ENCODE measurements at places on chromosomes 6 and 20.

DNA sequence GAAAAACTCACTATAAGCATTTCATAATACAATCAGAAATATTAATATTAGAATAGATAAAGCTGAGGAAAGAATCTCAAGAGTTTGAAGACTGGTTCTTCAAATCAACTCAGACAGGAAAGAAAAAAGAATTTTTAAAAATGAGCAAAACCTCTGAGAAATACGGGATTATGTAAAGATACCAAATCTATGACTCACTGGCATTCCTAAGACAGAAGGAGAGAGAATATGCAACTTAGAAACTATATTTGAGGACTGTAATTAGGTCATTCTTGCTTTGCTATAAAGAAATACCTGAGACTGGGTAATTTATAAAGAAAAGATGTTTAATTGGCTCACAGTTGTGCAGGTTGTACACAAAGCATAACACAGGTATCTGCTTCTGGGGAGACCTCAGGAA, 665.1 kb downstream of the RNF144B start:
- no peak for DNase-seq

- peak; percentile 45 for DNase-seq
Observed at GRCh38 chr6:24910331-24910960, 25.3 kb downstream of the RIPOR2 start.

DNA sequence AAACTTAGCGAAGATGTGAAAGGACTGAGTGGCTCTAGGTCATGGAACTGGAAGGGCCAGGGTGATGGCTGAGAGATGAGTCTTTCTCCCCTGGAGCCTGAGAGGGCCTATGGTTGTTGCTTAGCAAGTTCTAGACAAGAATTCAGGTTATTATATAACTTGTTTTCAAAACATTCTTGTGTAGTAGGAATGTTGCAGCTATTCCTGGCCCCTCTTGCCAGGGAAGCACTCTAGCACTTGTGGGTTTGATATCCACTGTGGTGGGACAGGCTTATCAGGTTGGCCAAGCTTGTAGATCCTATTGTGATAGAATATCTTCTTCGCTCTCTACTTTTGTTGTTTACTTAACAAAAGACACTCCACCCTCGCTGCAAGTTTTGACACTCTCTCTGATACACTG, 211.8 kb upstream of the CITED2 start:
- DNase-seq: no peak

GRCh38 chr20:42604998-42605956, 584.4 kb downstream of the PTPRT start:
- DNase-seq: no peak

GRCh38 chr6:78909391-78909790, 42.0 kb downstream of the IRAK1BP1 start:
- DNase-seq: no peak

- DNase-seq: peak; percentile 81
Observed at GRCh38 chr6:73969971-73970970, 274.3 kb downstream of the CD109 start.

- no peak for DNase-seq
Observed at GRCh38 chr6:118869350-118869749, 24.6 kb upstream of the ASF1A start.

DNA sequence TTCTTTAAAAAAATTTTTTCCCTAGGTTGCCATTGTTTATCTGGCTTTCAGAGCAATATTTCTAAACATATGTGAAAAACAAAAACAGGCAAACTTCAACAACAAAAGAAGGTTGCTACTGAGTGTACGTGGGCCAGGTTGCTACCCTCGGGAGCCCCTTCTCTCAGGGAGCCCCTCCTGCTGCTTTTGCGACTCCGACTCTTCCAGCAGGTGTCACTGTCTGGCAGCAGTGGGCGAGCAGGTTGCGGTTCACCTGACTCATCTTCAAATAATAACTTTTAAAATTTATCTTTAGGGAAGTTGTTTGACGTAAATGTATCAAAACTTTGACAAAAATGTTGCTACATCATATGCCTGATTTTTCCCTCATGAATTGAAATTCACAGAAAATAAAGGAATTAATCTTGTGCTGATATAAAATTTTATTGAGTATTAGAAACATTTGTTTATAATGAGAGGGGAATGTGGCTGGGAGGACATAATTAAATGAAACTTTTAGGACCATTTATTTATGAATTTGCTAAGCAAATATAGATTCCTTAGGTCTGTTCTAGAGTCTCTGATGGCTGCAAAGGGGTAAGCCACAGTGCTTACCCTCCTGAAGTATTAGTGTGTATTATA, 138.8 kb downstream of the HIVEP1 start:
- peak; percentile 72 for DNase-seq

DNA sequence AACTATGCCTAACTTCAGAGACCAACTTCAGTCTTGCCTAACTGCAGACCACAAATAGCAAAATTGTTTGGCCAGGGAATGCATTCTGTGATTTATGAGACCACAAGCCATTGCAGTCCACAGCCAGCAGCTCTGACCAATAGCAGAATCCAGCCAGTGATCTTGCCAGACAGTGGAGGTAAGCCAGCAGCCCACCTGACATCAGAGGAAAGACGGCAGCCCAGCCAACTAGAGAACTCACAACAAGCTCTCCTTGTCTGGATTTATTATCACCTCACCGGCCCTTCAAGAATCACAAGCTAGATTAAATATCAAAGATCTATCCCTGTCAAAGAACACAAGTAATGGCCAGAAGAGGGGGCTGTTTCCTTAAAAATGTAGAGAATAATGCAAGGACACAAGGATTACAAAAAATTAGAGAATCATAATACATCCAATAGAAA, 66.5 kb upstream of the SLC35F1 start:
- peak; percentile 70 for DNase-seq

- no peak for DNase-seq
Observed at GRCh38 chr6:10201606-10202510, 213.0 kb downstream of the TFAP2A start.

DNA sequence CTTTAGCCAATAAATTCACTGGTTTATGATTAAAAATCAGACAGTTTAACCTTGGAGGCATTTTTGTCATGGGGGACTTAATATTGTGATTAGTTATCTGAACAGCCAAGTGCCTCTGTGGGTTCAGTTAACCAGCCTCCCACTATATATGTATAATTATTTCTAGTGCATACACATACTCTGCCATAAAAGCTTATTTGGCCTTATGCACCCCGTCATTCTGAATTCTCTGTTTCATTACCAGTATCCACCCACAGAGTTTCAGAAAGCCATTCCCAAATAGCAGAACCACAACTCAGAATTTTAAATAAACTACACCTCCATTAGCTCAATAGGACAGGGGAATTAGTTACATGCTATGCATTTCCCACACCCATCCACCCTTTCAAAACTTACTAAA, 279.7 kb downstream of the ZFAND3 start:
- no peak for DNase-seq

- no peak for DNase-seq
Observed at GRCh38 chr6:100612094-100612493, 147.4 kb upstream of the SIM1 start.

GRCh38 chr6:139370283-139370998, 4.0 kb downstream of the CITED2 start:
- DNase-seq: peak; percentile 53

DNA sequence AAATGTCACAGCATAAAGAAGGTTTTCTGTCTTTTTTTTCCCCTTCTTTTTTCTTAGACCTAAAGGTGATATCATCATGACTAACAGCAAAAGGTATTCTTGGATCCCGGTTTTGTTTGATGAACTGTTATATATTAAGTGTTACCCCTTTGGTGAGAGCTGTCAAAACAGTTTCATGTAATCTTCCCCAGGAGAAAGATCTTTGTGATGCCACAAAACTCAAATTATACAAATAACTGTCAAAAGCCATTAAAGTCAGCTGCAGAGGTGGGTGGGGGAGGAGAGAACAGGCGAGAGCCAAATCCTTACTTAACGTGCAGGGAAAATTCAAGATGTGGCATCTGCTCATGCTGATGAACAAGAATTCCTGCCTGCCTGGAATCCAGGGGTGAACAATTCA, 258.2 kb downstream of the BMP7 start:
- DNase-seq: peak; percentile 16

GRCh38 chr6:16929809-16930208, 168.5 kb upstream of the ATXN1 start:
- DNase-seq: no peak

GRCh38 chr6:11731423-11731822, 47.2 kb downstream of the ADTRP start:
- no peak for DNase-seq

DNA sequence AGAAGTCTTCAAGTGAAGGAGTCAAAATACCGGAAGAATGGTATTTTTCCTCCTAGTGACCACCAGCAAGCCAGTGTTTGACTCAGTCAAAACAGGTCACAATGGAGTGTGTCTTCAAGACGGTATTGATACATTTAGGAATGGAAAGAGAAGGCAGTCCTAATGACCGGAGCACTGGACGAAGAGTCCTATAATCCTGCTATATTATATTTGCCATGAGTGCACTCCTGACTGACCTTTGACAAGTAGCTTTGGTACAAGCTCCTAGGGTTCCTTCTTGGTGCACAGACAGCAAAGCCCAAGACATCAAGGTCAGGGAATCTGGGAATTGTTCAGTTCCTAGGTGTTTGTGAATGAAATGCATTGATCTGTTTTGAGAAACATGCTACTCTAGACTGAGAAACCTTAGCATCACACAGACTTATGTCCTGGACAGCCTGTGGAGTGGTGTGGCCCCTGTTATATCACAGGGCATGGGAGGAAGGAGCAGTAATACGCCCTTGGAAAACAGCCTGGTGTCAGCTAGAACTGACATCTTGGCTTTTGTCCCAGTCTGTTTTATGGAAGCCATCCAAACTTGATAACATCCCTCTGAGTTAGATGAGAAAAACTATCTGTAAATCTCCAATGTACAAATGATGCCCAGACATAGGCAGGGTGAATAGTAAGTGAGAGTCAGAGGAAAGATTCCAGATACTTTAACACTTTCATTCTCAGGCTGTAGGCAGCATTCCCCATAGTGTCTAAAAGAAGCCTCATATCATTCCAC, 18.5 kb downstream of the NOX3 start:
- DNase-seq: no peak

GRCh38 chr6:101597693-101598092, 204.2 kb downstream of the GRIK2 start:
- DNase-seq: peak; percentile 11

- DNase-seq: no peak
Observed at GRCh38 chr6:133034509-133035206, 206.5 kb upstream of the EYA4 start.

DNA sequence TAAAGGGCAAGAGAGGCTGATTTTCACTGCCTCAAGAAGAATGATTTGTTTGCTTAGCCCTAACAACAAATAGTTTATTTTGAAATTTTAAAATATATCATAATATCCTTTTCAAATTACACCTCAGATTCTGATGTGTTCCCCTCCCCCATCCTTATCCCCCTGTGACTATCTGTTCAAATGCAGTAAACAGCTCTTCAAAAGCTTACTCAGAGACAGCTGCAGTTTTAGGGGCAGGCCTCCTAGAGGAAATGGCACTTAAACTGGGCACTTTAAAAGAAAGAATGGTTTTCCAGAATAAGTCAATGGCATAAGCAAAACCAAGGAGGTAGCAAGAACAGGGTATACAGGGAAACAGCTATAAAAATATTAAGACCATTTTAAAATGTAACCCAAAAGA, 118.6 kb upstream of the UST start:
- peak; percentile 12 for DNase-seq

- DNase-seq: no peak
Observed at GRCh38 chr20:3172126-3172932, 1.0 kb downstream of the LZTS3 start.

- no peak for DNase-seq
Observed at GRCh38 chr20:35598476-35598875, 17.2 kb upstream of the SPAG4 start.

DNA sequence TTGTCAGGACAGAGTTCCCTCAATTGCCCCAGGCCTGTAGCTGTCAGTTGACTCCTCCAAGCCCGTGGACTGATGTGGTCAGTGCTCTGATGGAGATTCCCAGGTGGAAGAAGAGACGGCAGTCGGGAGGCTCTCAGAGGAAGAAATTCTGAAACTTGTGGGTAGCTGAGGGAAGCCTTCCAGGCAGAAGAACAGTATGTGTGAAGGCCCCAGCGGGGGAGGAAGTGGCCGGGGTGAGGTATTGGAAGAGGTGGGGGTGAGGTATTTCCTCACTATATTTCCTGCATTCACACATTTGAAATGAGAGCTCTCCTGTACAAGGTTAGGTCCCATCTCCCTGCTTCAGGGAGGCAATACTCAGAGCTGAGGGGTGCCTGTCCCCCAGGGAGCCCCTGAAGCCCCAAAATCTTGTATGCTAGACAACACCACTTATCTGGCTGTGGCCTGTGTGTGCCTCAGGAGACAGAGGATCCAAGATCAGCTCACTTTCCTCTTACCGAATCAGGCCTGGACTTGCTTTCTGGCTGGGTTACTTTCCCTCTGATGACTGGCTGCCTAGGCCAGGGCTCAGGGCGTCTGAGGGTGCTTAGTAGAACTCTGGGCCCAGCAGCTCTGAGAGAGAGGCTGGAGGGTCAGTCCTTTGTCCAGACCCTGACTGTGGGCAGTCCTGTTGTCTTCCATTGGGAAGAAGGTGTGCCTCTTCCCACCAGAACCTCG, 49.3 kb upstream of the MYL9 start:
- DNase-seq: no peak

DNA sequence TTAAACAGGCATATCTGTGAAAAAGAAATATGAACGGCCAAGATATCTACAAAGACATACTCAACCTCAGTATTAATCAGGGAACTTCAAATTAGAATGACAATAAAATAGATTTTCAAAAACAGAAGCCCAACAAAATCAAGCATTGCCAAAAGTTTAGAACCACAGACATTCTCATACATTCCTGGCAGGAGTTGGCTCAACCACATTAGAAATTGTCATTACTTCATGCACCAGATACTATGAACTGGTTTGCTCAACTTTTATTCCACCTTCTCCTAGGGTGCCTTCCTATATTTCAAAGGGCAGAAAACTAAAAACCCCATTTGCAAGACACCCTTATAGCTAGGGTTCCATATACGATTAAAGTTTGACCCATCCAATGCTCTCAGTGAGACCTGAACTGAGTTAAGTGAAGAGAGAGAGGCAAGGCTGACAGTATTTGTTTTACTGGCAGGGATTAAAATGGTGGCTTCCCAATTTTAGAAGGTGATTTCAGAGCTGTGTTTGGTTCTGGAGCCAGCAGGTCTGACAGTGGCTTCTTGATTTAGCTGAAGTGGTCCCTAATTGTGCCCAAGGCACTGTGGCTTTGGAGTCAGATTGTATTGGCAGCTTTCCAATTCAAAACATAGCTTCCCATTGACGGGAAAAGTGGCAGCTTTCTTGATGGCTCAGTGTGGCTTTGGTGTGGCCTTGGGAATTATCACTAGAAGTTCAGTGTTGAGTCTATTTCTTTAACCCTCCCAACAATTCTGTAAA, 77.1 kb upstream of the CDYL start:
- DNase-seq: no peak

DNA sequence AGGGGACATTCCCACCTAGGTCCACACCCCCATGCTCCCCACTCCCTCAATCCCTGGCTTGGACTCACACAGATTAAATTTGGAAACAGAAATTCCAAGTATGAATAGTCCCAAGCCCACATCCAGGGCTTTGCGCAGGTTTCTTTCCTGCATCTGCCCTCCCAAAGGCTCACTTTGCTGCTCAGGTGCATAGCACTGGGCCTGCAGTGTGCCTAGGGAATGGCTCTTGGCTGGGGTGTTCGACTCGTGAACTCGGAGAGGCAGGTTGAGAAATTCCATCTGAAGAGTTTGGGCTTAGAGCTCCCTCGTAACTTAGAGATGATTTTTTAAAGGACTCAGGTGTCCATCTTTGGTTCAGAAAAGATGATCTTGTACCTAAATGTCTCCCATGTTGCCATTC, 14.8 kb upstream of the SF3B5 start:
- no peak for DNase-seq

GRCh38 chr6:169409742-169410312, 156.2 kb upstream of the THBS2 start:
- no peak for DNase-seq

- no peak for DNase-seq
Observed at GRCh38 chr20:40176098-40176841, 512.8 kb downstream of the MAFB start.
